IPS DF 6.9 (cell line): ENCODE measurements at places on chromosomes 7 and 10.

DNA sequence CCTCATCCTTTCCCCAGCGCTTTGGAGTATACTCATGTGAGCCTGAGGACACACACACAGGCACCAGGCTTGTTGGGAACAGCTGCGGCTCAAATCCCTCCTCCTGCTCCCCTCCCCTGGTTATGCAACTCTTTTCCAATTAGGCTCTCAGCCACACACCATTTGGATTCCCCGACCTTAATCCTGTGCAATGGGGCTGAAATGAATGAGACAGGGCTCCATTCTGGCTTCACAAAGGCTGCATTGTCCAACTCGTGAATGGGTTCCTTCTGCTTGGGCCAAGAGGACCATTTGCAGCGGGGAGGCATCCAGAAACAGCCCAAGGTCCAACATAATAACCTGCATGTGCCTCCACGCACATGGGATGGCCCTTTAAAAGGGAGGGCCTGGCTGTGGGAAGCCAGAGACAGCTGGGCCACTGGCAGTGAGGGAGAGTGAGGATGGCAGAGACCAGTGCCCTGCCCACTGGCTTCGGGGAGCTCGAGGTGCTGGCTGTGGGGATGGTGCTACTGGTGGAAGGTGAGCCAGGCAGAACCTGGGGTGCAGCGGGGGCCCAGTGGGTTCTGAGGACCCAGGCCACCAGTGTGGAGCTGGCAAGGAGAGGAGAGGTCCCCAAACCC, at the start of gene RGR:
TSS of gene RGR (plus strand) at position 403 of the 620 bp plus-strand sequence. CDS start at position 441, 38 bp downstream.
- no peak for DNase-seq

- no peak for DNase-seq
These were observed 92.7 kb upstream of the AKR1E2 start for GRCh38 chr10:4733150-4733842.

DNA sequence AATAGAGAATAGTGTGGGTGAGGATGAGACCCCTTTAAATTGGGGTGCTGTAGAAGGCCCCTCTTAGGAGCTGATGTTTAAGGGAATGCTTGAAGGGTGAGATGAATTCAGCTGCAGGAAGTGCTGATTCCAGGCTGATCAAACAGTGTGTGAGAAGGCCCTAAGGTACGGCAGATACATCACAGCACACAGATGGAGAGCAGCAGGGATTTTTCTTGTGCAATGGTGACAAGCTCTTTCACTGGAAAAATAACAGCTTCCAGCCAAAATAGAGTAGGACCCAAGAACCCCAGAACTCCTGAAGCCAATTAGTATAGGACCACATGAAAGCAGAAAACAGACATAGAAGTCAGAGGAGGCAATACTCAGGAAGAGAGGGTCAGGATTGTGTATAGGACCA, 296.9 kb downstream of the ADRA2A start:
- DNase-seq: no peak

DNA sequence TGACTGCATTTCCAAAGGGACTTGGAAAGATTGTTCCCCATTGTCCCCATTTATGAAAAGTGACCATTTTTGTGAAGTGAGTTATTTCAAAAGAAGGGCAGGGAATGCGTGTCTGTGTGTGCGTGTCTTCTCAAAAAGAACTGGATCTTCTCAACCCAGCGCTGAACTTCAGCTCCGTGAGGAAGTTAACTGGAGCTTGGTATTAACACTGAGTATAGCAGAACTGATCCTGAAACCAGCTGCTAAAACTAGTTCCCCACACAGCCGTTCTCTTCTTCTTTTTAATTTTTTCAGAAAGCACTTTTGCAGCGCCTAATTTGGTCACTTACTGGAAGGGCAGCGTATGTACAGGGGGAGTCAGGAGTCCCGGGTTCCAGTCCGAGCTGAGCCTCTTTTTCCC, 45.8 kb upstream of the PLEKHA1 start:
- no peak for DNase-seq

DNA sequence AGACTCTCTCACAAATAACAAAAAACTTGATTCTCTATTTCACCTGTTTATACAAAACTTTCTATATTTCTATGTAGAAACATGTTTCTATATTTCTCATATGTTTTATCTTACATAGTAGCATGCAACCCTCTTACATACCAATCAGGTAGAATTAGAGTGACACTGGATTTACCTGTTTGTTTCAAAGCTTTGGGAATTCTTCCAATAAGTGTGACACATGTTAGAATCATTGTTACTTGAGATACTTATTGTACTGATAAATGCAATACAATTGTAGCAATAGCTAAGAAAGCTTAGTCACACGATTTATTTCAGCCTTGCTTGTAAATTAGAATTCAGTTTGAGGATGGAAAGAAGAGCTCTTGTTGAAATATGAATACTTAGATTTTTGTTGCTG, 4.9 kb downstream of the HYAL4 start:
- no peak for DNase-seq

- DNase-seq: no peak
These were observed 8.7 kb downstream of the ADCY1 start for GRCh38 chr7:45582868-45583277.

DNA sequence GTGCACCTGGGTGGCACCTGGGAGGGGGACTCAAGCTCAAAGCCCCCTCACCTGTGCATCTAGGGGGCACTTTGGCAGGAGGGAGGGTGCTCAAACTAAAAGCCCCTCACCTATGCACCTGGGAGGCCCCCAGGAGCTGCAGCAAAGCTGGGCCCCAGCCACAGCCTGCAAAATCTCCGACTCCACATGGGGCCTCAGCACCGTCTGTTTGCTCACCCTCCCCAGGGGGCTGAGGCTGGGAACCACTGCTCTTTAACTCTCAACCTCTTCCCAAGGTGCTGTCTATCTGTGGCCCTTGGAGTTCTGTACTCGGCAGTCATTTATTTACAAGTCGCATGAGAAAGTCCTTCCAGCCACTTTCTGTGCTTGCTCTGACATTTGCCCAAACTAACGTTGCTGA, 458.4 kb downstream of the DNAJB6 start:
- DNase-seq: no peak

- DNase-seq: no peak
These were observed 44.0 kb upstream of the CRTAC1 start for GRCh38 chr10:98074315-98074911.

- DNase-seq: no peak
These were observed 47.8 kb upstream of the PPP2R2D start for GRCh38 chr10:131852823-131853609.

- DNase-seq: no peak
These were observed 10.0 kb upstream of the CPXM2 start for GRCh38 chr10:123901621-123902020.

DNA sequence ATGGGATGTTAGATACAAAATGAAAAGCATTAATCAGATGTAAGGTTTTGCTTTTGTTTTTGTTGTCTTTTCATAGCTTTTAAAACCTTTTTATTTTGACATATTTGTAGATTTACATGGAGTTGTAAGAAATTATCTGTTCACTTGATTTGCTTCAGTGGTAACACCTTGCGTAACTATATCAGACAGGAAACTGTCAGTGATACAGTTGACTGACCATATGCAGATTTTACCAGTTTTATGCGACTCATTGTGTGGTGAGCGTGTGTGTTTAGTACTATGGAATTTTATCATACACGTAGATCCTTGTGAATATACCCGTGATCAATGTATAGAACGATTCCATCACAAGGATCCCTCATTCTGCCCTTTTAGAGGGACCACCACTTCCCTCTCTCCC, 701.4 kb downstream of the SUGCT start:
- no peak for DNase-seq

DNA sequence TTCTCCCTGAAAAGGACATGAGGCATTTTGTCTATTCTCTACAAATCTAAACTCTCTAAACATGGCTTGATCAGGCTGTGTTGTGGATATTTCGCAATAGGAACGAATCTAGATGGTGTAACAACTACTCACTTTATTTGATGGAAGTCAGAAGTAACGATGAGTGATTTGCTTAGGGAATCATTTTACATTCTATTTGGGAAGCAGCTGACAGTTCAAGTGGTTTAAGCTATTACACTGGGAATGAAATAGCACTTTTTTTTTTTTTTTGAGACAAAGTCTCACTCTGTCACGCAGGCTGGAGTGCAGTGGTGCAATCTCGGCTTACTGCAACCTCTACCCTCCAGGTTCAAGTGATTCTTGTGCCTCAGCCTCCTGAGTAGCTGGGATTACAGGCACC, 44.1 kb downstream of the NPY start:
- no peak for DNase-seq

DNA sequence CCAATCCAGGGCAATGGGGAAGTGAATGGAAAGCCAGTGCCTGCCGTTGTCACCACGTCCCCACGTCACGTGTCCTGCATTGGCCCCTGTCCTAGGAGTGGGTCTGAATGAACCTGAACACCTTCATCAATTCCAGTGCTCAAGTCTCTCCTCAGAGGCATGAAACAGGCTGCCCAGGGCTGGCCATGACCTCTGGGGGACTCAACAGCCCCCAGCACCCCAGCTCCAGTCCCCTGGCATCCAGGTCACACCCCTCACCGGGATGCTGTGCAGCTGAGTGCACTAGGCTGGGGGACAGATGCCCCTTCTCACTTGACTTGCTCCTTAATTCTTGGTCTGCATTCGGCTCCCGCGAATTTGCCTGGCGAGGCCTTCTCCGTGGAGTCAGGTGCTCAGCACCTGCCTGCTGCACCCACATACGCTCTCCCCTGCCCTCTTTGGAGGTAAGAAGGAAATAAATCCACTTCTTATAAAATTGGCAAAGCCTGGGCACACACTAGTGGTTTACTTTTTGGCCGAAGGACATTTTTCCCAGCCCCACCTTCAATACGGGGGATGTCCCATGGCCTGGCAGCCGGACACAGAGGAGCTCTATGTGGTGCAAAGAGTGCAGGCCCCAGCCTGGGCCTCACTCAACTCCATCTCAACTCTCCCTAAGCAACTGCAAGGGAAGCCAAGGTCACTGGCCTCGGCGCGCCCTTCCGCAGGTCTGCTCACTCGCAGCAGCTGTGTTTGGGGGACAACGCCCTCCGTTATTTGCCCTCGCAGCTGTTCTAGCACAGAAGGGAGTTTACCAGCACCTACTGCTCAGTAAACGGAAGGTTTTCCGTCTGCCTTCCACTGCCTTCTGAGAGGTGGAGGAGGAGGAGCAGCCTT, 77.6 kb upstream of the SHH start:
- DNase-seq: no peak

DNA sequence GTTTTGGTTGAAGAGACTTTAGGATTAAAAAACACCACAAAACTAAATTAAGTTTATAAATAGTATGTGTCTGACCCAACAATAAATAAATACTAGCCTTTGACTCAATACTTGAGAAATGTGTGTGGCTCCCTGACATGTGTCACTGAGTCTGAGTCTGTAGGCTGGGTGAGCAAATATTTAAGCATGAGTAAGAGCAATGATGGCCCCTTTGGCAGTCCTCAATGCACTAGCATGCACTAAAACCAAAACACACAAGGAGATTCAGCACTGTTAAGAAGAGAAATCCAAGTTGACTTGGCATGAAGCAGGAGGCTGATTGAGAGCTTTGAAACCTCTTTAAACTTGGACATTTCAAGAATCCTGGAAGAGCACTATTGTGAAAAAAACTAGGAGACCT, 37.1 kb downstream of the CCDC71L start:
- DNase-seq: no peak

DNA sequence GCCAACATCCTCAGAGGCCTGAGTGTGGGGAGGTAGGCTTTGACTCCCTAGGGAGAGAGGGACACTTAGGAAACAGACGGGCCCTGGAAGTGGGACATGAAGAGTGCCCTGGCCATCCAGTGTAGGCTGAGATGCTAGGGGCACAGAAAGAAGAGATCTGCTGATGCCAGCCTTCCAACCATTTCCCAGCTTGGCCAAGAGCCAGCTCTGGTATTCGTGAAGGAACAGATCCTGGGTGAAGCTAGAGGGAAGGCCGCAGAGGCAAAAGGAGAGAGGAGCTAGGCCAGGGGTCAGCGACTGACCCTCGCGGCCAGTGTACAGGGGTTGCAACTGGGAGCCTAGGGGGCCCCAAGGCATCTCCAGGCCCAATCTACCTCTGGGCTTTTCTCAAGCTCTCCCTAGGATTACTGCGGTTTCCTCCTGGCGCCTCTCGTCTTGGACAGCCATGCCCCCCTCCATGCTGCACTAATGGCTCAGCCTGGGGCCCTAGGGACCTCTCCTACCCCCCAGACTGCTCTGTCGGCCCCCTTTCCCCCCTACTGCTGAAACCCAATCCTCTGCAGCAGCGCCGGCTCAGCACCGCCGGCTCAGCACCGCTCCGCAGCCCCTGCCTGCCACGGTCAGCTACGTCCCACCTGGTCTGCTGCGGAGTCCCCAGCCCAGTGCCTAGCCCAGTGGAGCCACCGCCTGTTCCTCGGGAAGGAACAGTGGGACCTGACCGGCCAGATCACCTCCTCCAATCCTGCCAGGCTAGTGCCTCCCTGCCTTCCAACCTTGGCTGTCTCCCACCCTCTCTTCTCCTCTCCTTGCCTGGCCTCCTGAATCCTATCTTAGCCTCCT, at the start of gene ASIC3:
TSS of gene ASIC3 (plus strand) at position 556 of the 840 bp plus-strand sequence. CDS start 355 bp downstream, outside the sequence.
- no peak for DNase-seq

GRCh38 chr10:43158636-43159035, 20.4 kb downstream of the CSGALNACT2 start:
- no peak for DNase-seq

- no peak for DNase-seq
These were observed 6.5 kb upstream of the TET1 start for GRCh38 chr10:68553599-68553998.

DNA sequence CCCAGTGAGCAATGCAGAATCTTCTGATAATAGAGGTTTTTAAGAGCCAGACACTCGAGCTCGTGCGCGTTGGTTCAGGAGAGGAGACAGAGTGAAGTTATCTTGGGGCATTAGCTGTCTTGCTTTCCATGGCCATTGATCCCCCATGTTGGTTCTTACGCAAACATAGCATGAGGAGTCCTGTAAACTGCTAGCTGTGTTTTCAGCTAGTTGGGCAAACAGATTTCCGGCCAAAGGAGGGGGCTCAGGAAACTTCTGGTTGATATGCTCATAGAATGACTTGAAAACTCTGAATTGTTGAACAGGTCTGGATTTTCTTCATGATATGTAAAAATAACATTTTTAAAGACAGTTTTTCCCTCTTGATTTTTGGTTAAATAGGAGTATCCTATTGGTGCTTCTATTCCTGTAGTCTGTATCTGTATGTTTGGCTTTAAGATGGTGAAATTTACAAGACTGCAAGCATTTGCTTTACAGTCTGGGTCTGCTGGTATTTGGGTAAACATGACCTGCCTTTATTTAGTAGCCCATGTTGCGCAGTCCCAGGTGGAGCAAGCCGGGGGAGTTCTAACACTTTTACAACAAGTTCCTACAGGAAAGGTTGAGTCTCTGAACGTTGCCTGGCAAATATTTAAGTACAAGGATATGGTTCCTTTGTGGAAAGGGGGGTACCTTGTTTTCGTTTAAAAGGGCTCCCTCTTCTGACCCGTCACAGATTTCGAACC, 218.4 kb upstream of the KCND2 start:
- DNase-seq: no peak

DNA sequence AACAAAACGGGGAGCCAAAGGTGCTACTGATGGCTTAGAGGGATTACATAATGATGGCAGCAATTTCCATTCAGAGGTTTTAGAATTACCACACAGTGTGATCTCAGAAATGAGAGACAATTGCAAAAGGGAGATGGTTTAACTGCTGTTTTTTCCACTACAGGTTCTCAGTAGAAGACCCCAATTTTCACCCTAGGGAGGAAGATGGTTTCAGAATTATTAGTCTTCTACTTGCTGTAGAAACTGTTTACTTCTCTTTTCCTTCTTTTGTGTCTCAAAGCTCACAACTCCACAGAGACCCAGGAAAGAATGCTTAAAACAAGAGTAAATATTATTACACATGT, 226.5 kb downstream of the INHBA start:
- no peak for DNase-seq

GRCh38 chr7:111528331-111528730, 34.0 kb downstream of the IMMP2L start:
- no peak for DNase-seq

- no peak for DNase-seq
These were observed 332.6 kb upstream of the GHITM start for GRCh38 chr10:83806717-83807116.
